Karpas-422 (cell line): ENCODE measurements at places on chromosomes 5 and 9.

DNA sequence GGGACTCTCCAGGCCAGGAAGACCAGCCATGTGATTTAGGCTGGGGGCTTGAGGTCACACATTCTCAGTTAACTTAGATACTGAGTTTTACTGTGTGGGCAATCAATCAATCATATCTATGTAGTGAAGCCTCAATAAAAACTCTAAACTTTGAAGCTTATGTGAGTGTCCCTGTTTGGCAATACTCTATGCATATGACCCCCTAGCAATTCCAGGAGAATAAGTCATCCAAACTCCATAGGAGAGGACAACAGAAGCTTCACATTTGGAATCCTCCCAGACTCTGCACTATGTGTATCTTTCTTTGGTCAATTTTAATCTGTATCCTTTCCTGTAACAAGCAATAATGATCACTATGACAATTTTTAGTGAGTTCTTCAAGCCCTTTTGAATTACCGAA, 216.8 kb upstream of the RGMB start:
- no peak for DNase-seq

DNA sequence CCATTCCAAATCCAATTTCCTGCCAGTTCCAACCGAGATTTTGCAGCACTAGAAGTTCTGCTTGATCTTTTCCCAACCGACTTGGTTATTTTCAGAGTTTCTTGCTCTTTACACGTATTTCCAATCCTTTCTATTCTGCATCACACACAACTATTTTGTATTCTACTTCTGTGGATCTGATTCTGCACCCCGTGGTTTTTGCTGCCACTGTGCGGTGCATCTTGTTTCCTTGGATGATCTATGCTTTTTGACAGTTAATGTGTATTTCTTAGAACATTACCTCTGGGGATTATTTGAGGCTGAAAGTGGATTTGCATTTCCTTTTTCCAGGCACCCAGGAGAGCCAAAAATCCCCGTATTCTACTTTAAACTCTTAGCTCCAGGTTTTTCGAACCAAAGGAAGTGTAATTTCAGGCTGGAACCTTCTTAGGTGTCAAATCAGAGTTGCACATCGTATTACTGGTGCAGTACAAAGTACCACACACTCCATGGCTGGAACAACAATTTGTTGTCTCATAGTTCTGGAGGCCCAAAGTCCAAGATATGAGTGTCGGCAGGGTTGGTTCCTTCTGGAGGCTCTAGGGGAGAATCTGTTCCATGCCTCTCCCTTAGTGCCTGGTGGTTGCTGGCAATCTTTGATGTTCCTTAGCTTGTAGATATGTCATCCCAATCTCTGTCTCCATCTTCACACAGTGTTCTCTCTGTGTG, 14.7 kb upstream of the SARDH start:
- no peak for DNase-seq

DNA sequence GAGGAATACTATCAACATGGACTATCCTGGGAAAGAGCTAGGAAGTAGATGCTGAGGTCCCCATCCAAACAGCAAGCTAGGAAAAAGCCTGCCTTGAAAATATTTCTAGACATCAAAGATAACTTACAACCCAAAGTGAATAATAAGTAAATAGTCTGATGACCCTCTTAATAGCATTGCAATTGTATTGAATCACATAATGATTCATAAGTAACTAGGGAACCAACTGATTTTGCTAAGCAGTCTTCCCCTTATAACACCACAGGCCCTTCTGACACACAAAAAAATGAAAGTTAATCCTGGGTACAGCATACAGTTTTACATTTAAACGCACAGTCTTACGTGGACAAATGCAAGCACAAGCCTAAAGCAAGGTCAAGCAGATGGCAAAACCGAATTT, 199.3 kb downstream of the RFK start:
- no peak for DNase-seq

GRCh38 chr5:140400730-140401361, 787 bp upstream of the ANKHD1 start:
- peak; percentile 96 for DNase-seq

DNA sequence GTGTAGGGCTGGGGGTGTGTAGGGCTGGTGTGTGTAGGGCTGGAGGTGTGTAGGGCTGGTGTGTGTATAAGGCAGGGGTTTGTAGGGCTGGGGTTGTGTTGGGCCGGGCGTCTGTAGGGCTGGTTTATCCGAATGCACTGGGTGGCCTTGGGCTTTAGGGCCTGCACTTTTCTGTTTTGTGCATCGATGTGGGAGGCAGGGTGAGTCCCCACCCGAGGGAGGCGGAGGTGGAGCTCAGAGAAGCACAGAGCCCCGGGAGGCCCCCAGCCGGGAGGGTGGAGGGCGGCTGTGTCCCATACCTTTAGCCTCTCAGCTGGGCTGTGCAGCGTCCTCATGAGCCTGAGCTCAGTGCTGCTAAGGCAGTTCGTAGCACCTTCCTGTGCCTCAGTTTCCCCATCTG, 13.5 kb downstream of the COL5A1 start:
- DNase-seq = peak; percentile 43

- DNase-seq = no peak
Measured at GRCh38 chr9:110125763-110126351, 82.1 kb downstream of the C9orf152 start.

GRCh38 chr5:122300374-122300773, 11.7 kb upstream of the SNCAIP start:
- DNase-seq = no peak

DNA sequence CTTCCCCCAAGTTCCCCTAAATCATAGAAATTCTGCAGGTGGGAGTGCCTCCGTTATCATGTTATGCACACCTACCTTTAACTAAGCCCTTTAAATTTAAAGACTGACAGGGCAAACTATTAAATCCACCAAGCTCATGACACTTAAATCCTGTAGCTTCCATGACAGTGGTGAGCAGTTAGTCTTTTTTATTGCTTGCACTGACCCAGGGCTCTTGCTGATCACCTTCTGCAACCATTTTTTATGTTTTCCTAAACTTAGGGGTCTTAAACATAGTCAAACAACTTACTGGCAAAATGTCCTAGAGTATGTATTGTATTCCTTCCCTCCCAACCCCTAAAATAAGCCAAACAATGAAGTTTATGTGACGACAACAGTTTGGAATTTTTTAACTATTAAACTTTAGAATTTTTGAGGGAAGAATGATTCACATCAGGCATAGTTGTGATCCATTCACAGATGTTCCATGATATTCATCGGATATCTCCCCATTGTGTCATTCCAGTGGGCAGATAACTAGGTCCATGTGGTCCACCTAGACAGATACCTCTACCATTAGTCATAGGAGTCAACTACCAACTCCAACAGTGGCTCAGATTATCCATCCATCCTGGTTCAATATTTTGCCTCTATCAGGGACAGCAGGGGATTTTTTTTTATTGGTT, 283.1 kb downstream of the ADAMTS6 start:
- DNase-seq = no peak

GRCh38 chr9:121289026-121289771, 21.2 kb downstream of the GSN start:
- DNase-seq = peak; percentile 55

GRCh38 chr9:8389531-8389930, 590.0 kb upstream of the DMAC1 start:
- DNase-seq = no peak

- DNase-seq = no peak
Measured at GRCh38 chr9:117649126-117649525, 55.1 kb upstream of the TLR4 start.

DNA sequence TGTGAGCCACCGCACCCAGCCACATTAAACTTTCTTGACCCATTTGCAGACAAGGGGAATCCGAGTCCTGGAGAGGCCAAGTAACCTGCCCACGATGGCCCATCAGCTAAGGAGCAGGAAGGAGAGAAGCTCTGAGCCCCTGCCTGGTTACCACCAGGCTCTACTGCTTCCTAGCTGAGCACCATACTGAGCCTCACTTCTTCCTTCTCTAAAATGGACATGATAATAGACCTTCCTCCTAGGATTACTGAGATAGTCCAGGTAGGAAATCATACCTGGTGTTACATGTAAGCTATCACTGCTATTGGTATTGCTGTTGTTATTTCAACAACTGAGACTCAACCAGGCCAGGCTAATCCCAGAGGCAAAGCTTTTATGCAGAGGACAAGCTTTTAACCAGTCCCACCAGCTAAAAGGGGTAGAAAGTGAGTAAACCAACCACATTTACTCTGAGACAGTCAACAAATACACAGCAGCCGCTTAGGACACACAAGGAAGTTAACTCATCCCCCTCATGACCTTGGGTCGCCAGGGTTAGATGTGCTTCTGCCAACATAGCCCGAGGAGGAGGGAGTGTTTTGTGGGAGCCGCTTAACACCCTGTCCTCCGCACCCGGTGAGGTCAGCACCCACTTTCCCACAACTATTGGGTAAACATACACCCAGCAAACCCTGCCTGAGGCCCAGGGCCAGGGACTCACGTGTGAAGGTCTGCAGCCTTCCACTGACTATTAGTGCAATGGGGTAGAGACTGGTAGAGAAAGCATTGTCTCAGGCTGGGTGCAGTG, 20.6 kb upstream of the PTGES start:
- no peak for DNase-seq

- DNase-seq = no peak
Measured at GRCh38 chr5:6700685-6701355, 12.4 kb upstream of the TENT4A start.

- DNase-seq = peak; percentile 48
Measured at GRCh38 chr5:116959843-116960242, 385.2 kb upstream of the SEMA6A start.

GRCh38 chr5:36078430-36078829, 11.7 kb upstream of the UGT3A2 start:
- no peak for DNase-seq

- no peak for DNase-seq
Measured at GRCh38 chr9:127172066-127172707, 49.8 kb upstream of the ANGPTL2 start.

GRCh38 chr5:58407042-58407719, 52.7 kb downstream of the PLK2 start:
- no peak for DNase-seq

- DNase-seq = no peak
Measured at GRCh38 chr5:124628721-124629596, 117.5 kb downstream of the ZNF608 start.

DNA sequence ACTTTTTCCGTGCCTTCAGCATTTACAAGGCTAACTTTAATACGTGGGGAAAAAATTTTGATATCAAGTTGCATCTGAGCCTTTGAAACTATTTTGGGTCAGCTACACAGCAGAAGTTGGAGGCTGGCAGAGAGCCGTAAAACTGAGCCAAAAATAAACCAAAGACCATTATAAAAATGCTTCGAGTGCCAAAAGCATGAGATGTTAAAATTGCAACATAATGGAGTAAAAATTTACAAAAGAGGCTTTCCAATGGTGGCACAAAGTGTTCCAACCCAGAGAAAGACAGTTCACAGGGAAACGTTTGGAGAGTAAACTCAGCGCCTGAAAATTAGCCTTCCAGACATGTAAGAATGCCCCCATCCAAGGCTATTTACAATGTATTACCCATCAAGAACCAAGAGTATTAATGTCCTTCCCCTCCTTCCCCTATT, 190.3 kb downstream of the TLE1 start:
- no peak for DNase-seq

DNA sequence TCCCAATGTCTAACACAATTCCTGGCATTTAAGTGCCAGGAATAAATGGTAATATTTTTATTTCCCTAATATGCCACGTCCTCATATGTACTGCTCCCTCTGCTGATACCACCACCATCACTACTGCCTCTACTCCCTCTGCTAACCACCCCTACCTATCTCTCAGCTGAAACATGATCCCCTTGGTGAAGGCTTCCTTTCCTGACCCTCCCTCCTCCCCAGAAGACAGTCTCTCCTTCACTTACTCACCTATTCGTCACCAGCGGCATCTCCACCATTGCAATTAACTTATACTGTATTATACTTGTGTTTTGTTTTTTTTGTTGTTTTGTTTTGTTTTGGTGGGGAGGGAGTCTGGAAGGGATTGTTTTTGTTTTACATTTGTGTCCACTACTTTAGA, 4.8 kb downstream of the DENND1A start:
- DNase-seq = peak; percentile 16

- DNase-seq = no peak
Measured at GRCh38 chr5:143204474-143205246, 198.8 kb downstream of the NR3C1 start.

DNA sequence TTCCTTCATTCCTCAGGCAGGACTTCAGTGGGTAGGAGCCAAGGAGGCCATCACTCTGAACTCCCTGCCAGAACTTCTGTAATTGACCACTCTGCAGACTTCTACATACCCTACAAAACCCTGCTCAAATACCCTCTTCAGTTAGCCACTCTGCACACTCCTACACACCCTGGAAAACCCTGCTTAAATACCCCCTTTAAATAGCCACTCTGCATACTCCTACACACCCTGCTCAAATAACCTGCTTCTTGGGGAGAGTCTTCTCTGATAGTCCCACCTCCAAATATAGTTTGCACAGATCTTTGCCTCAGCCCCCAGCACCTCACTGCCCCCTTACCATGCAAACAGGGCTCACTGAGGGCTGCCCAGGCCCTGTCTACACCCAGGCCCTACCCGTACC, 18.6 kb upstream of the CARD19 start:
- no peak for DNase-seq

DNA sequence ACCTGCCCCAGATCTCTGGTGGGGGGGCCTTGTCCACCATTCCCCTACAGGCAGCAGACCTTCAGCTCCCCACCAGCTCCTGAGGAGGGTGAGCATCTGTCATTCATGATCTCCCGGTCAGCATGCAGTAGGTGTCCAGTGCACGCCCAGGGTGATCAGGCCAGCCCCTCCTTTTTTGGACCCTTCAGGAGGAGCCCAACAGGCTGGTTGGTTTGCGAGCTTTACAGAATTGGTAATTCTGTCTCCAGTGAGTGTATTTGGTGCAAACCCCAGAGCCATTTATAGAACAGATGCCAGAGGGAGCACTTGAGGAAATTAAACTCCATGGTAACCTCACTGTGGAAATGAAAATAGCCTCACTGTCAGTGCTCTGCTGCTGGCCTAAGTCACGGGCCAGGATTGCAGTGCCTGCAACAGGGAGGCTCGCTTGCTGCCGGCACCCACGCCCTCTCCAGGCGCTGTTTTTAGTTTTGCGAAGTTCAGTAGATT, 23.4 kb downstream of the WNK2 start:
- DNase-seq = no peak

GRCh38 chr5:108381350-108381953, 446 bp downstream of the FBXL17 start:
- peak; percentile 88 for DNase-seq

- no peak for DNase-seq
Measured at GRCh38 chr5:102802708-102803458, 47.8 kb downstream of the PAM start.

DNA sequence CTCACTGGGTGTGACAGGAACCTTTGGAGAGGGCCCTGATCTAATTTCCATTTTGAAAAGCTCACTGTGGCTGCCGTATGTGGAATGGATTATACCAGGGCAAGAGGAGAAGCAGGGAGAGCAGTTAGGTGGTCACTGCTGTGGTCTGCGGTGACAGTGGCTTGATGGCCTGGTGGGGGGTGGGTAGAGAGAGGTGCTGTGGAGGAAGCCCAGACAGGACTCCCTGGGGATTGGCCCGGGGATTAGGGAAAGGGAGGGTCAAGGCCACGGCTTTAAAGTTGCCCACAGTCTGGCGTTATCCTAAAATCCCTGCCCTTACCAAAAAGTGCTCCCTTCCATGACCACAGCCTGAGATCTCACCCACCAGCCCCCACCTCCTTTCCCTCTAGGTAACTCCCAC, 4.7 kb downstream of the B4GALT7 start:
- no peak for DNase-seq

- no peak for DNase-seq
Measured at GRCh38 chr5:66151491-66151890, 7.4 kb downstream of the SREK1 start.
